Activated CD4-positive, alpha-beta T cell treated with anti-CD3 and anti-CD28 coated beads, Interleukin-2, amount 50 U/mL, for 1 hour (primary cell): ENCODE measurements at places on chromosomes 6 and 20.
A peak's percentile ranks its signal among the peaks of the same experiment; 100 is the strongest.

- no peak for DNase-seq
Measured at GRCh38 chr6:14630016-14630415, 512.4 kb downstream of the CD83 start.

DNA sequence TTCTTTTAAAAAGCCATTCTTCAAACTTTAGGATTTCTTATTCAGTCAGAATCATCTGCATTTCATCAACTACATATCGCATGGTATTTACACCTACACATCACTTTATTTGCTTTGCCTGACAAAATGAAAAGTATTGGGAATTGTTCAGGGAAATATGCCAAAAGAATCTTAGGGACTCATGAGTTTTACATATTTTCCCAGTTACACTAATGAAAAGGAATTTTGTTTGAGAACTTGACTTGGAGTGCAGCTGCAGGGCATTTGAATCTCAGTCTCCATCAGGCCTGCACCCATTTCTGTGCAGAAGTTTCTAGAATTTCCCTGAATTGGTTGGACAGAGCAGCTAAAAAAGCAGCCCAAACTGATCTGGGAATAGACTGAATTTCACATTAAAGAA is 65.3 kb downstream of the MTHFD1L start:
- DNase-seq, result no peak

GRCh38 chr6:44312901-44313788 is at the start of gene AARS2:
Gene AARS2 (minus strand): TSS chr6:44313347. CDS start chr6:44313323, 24 bp downstream.
- DNase-seq, result peak; percentile 94

DNA sequence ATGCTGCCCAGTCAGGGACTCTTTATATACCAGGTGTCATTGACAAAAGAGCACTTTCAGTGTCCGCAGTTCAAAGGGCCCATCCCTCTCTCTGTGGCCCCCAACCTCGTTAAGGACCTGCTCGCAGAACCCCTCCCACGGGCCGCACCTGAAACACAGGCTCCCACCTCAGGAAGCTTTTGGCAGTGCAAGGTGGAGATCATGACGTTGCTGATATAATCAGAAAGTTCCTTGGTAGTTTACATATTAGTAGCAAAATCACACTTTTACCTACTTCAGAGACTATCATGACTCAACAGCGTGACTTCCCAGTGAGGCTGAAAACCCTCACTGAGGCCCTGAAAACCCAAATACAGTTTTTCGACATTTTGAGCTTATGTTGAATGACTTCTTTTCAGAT is 4.1 kb downstream of the TTLL2 start:
- no peak for DNase-seq

DNA sequence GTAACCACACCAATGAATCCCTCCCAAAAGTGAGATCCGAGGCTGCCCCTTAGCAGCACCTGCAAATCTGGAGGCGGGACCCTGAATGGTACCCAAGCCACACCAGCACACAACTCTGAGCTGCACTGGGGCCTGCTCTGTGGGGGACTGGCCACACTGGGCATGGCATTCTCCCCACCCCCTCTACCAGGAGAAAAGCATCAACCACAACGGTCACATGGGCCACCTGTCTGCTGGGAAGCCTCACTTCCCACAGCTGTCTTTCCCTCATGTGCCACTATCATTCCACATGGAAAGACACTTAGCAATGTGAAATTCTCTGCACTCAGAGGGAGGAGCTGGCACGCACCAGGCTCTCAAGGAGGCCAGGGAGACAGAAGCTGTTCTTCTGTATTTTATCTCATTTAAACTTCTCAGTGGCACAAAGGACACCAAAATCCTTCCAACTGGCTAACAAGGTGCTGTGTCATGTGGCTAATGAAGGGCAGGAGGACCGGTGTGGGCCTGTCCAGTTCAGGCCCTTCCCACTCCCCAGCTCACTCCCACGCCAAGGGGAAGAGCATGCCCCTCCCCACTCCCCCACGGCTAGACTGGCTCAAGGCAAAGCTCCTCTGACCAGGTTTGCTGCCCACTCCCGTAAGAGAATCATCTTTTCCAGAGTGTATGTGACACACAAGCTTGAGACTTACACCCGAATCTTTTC is 19.0 kb downstream of the YTHDF1 start:
- DNase-seq, result no peak

DNA sequence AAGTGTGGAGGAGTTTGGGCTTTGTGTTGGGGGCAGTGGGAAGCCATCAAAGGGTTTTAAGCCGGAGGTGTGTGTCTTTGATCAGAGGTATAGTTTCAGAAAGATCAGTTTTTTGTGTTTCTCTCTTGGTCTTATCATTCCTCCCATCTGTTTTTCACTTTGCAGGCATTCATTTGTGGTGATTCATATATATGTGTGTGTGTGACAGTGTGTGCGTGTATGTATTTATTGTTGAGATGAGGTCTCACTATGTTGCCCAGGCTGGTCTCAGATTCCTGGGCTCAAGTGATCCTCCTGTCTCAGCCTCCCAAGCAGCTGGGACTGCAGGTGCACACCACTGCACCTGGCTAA is 11.1 kb upstream of the SERINC3 start:
- no peak for DNase-seq

GRCh38 chr6:85641522-85641896 is 1.2 kb downstream of the SYNCRIP start:
- DNase-seq, result no peak

GRCh38 chr6:162190981-162191380 is 536.6 kb downstream of the PRKN start:
- DNase-seq, result no peak

DNA sequence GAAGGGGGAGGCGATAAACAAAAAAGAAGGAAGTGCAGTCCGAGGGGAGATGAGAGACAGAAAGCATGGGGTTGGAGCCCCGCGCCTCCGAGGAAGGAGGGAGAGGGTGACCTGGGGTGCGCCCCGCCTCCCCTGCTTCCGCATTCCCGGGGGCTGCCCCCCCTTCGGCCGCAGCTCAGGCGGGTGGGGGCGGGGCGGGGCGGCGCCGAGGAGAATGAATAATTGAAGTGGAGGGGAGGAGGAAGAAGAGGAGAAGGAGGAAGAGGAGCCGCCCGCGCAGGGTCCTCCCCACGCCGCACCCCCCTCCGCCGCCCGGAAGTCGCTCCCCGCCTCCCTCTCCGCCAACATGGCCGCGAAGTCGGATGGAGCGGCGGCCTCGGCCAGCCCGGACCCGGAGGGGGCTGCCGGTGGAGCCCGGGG is at the start of gene XKR7:
Gene XKR7 (plus strand): TSS at position 322 of the 420 bp plus-strand sequence. CDS start 25 bp downstream, at position 347.
- no peak for DNase-seq

DNA sequence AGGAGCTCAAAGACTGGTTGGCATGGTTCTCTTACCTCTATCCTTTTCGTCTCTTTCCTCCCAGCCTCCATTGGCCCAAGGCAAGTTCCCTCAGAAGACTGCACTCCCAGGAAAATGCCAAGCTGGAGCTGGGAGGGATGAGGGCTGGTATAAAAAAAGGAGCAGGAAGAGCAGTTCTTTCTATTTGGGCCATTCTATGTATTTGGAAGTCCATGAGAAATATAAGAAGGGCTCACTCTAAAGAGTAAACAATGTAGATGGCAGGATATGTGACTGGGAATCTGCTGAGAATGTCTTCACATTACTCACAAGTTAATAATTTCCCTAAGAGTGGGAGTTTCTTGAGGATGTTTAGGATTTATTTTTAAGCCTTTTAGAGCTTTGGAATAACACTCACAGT is 36.6 kb upstream of the ADTRP start:
- DNase-seq, result no peak

DNA sequence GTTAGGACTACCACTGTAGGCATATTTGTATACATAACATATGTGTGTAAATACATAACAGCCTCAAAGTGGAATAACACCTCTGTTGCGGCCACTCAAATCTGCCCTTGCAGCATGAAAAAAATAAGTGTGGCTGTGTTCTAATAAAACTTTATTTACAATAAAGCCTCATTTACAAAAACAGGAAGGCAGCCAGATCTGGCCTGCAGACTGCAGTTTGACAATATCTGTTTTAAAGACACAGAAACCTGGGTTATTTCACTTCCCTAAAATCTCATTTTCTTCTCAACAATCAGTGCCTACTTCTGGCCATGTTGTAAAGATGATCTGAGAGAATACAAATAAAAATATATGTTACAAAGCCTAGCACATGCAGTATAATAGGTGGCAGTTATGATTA is 53.9 kb upstream of the SCML4 start:
- DNase-seq, result no peak

GRCh38 chr6:30102414-30102969 is 10.4 kb downstream of the TRIM31 start:
- no peak for DNase-seq

GRCh38 chr20:1651268-1652058 is 6.1 kb downstream of the SIRPG start:
- DNase-seq, result no peak

GRCh38 chr6:36829919-36830544 is 9.2 kb downstream of the CPNE5 start:
- no peak for DNase-seq
